NT2/D1 (cell line): ENCODE measurements at places on chromosomes 16 and 17.

- no peak for DNase-seq
Observed at GRCh38 chr16:20411055-20411454, 1.7 kb downstream of the ACSM5 start.

DNA sequence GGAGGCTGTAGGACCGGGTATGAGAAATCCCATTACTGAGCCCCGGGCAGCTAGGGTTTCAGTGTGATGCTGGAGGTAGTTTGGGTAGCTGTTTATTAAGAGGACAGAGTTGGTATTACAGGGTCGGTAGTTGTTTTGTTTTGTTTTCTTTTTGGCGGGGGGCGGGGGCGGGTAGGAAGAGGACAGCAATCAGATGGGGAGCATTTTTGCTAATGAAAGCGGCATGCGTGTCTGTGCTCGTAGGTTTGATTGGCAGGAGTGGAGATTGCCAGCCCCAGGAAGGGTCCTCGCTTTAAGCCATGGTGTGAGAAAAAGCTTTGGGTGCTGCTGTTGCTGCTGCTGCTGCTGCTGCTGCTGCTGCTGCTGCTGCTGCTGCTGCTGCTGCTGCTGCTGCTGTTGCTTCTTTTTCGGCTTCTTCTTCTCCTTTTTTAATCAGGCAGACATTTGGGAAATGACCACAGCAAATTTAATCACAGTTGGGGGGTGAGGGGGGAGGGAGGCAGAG is 498.5 kb upstream of the ZFHX3 start:
- DNase-seq: no peak

DNA sequence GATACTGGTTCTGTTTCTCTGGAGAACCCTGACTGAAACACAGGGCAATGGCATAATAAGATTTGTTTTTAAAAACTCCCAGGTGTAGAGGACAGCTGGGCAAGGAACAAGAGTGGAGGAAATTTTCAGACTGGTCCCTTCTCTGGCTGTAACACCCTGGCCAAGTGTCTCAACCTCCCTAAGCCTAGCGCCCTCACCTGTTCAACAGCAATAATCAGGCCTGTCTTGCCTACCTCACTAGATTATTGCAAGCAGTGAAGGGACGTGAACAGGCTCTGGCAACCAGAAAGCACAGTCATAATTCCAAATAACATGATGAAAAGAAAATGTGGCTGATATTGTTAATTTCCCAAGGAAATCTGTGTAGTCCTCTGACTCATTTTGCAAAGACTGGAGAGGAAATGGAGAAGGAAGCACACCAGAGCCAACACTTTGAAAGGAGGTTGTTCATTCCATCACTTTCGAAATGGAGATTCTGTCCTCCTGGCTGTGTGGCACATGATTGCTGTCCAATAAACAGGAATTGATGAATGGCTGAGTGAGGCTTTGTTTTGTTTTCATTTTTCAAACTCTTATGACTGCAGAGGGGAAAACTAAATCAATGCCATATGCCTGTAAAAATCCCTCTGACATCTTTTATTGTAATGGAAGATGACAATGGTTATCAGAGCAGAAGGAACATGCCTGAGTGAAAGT is 87.5 kb upstream of the HLF start:
- no peak for DNase-seq

GRCh38 chr17:58703137-58703915 is 10.9 kb downstream of the RAD51C start:
- no peak for DNase-seq

DNA sequence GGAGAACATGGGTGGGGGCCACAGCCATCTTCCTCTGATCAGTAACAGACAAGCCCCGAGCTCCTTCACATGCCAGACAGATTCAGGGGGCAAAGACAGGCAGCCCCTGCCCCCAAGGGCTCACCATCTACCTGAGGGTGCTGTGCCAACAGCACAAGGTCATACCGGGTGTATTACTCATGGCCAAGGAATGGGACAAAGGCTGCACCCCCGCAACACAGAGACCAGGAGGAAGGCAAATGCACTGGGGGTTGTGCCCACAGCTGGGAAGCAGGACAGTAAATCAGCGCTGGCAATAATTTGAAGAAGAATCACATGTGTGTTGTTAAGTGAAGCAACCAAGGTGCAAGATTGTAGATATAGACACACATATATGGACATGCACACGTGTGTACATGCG is 137.1 kb downstream of the C16orf95 start:
- no peak for DNase-seq

- no peak for DNase-seq
Observed at GRCh38 chr17:79036596-79036995, 12.6 kb downstream of the C1QTNF1 start.

GRCh38 chr17:43962479-43962878 is 8.7 kb upstream of the PYY start:
- DNase-seq: no peak

DNA sequence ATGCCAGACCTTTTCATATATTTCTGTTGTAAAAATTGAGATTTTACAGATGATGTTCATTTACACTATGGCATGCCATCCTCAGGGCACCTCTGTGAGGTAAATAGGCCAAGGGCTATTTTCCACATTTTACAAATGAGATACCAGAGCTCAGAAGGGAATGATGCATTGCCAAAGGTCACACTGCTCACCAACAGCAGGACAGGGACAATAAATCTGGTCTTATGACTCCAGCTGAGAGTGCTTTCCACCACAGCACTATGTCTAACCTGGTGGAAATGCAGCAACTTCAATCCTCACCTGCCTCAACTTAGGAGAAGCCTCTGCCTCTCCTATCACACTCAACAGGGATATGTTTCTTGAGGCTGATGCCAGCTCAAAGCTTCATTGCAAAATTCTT is 40.6 kb downstream of the GRIN2A start:
- DNase-seq: no peak

- DNase-seq: no peak
Observed at GRCh38 chr17:74842599-74843351, 16.9 kb downstream of the GRIN2C start.

GRCh38 chr16:35196313-35196712 is 1736.9 kb downstream of the TP53TG3F start:
- no peak for DNase-seq

- no peak for DNase-seq
Observed at GRCh38 chr17:82402865-82403264, 15.3 kb upstream of the HEXD start.

GRCh38 chr16:76943921-76944320 is 247.1 kb upstream of the MON1B start:
- DNase-seq: no peak

DNA sequence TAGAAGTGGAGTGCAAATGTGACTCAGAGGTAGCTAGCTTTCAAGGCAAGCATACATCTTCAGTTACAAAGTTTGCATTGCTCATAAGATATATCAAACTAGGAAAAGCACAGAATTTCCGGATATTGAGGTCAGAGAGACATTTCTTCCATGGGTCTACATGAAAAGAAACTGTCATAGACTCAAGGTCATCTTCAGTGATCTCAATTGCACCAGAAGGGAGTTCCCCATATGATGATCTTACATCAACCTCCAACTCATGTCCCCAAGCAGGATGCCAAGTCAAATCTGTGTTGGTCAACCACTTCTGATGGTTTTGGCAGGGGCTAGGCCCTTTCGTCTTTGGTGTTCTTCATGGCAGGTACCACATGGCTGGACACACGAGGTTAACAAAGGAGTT is 459.9 kb upstream of the MAF start:
- no peak for DNase-seq

DNA sequence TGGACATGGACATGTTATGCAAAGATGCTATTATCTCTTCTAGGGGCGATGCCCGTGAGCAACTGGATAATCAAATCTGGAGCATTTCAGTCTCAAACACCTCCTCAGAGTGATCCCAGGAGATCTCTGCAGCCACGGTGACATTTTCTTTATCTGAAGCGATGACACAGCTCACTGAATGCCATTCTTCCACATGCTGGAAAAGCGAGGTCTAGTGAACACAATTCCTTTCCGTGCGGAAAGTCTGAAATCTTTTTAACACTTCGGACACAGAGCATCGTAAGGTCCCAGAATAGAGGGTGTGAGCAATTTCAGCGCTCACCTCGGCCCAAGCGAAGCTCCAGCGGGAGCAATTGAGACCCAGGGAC is 531 bp upstream of the HASPIN start:
- no peak for DNase-seq

DNA sequence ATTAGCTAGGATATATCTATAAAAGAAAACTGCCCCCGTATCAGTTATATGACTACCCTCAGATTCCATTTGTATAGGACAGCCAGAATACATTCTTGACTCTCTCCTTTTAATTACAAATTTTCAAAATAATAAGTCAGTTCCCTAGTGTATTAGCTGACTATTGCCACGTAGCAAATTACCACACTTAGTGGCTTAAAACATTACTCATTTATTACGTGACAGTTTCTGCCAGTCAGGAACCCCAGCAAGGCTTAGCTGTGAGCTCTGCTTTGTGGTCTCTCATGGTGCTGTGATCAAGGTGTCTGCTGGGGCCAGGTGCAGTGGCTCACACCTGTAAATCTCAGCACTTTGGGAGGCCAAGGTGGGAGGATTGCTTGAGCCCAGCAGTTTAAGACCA is 13.9 kb upstream of the SCNN1B start:
- DNase-seq: no peak

- no peak for DNase-seq
Observed at GRCh38 chr17:66359351-66359750, 56.9 kb downstream of the PRKCA start.

- DNase-seq: no peak
Observed at GRCh38 chr17:72766761-72767356, 325.6 kb downstream of the SLC39A11 start.

DNA sequence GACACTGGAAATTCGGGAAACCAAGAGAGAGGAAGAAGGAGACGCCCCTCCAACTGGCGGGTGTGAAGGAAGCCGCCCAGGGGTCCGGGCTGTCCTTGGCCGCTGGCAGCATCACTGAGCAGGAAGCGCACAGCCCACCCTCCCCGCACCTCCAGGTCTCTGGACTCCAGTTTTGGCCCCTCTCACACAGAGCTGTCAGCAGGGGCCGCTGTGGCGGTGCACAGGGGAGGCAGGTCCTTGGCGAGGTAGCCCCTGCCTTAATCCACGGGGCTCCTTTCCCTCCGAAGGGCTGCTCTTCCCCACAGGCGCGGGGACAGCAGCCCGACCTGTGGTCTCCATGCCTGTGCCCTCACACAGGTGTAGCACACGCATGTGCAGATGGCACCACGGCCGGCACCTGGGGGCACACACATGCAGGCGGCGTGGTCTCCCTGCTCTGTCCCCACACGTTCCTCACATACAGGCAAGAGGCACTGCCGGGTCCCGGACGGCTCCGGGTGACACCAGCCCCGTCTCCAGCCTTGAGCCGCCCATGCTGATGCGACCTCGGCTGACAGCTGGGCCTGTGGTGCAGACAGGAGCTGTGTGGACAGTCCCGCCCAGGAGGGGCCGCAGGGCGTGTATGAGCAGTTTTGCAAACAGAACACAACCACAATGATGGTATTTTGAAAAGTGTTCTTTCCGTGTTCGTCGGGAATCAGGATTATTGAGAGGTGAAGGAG is 26.6 kb upstream of the CHMP6 start:
- no peak for DNase-seq

DNA sequence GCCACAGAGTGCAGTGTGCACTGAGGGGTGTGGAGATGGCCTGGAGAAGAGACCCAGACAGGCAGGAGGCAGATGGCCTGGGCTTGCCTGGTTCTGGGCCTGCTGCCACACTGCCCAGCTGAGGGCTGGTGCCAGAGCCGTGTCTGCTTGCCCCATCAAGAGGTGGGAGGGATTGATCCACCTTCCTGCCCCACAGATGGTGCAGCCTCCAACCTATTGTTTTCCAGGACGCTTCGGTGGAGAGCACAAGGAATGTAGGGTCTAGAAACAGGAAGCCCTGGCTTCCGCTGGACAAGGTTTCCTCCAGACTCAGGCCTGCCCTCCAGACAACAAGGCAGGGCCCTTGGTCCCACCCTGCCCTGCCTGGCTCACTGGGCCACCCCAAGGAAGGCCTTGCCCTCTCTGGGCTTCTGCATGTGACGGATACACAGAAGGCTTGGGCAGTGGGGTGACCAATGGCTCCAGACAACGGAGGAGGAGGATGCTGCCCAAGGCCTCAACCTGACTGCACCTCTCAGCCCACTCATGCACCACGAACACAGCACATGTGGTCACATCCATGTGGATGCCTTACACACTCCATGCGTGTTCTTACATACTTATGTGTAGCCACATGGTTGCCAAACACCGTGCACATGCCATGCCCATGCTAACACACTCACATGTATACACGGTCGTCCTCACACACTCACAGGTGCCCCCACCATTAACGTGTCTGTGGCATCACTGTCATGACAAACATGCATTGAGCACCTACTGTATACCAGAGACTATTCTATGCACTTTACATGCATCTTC is 6.5 kb upstream of the CDH5 start:
- DNase-seq: no peak

- DNase-seq: no peak
Observed at GRCh38 chr17:79845601-79845949, 6.3 kb upstream of the CBX4 start.

DNA sequence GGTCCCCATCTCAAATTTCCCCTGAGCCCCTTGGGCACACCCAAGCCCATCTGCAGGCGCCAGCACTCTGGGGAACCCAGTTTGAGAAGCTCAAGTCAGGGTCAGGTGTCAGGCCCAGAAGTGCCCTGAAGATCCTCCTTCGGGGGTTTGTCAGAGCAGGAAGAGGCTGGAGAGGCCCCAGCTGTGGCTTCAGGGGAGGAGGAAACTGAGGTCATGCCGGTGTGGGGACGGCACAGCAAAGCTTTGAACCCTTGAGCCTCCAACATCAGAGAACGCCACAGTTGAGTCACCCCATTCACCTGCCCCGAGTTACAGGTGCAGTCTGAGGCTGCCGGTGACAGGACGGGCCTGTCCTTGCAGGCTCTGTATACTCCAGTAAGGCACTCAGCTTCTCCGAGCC is 140.2 kb upstream of the CIBAR2 start:
- DNase-seq: no peak

DNA sequence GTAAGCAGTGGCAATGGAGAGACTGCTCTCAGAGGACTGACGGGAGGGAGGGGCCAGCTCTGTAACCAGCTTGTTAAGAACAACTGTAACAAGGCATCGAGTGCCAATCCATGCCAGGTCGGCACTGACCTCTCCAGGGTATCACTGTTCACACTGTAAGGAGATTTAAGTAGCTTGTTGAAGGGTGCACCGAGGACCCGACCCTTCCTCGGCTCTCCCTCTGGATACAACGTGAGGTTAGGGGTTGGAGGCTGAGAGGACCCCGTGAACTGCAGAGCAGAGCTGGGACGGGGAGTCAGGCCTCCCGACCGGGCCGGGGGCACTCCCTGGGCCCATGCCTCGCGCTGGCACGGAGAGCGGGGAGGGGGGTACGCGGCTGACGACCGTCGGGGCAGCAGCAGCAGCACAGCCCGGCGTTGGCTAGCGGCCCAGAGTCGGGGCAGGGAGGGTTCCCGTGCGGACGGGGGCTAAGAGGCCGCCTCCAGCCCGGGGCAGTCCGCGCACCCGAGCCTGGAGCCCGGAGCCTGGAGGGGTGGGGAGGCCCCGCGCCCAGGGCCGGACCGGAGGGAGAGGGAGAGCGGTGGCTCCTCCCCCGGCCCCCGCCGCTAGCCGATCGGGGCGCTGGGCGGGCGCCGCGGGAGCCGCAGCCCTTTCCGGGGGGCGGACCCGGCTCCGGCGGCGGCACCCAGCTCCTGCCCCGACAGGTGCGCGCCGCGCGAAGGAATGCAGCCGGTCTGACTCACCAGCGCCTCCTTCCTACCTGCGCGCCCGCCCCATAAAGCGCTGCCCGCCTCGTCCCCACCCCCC is at the start of gene ITGB4:
Gene ITGB4, plus strand, starts transcription at position 804 of the 807 bp plus-strand sequence. CDS start 3,245 bp downstream, outside the sequence.
- DNase-seq: no peak
